ENCODE measurements at places on chromosomes 11 and 22.
A peak's percentile ranks its signal among the peaks of the same experiment; 100 is the strongest.

DNA sequence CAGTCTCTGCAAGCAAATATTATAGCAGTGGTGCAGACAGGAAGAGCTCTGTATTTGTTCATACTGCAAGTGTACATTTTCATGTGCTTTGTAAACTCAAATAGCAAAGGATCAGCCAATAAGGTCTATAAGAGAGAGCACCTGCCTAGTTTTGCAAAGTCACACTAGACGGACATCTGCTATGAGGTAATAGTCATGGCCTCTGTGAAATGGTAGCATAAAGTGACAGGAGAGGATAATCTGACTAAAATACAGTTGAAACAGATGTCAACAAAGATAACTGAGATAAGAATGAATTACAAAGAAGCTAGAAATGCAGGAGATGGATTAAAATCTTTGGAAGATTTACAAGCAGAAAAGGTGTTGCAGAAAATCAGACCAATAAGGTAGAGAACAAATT is 70.6 kb upstream of the SPON1 start:
- DNase-seq, result no peak

DNA sequence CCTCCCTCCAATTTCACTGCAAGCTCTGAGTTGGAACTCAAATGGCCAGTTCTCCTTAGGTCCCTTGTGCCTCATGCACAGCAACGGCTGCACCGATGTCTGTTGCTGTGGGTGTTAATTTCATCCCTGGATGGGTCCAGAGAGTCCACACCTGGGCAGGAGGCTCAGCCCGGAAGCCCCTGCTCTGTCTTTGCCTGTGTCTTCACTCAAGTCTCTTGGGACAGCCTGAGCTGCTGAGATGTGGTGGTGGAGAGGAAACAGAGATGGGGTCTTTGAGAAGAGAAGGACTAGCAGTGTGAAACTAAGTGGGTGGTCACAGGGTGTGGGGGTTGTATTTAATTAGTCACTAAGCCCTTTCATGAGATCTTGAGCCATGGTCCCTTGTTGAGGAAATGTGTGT is 109.3 kb downstream of the NECTIN1 start:
- DNase-seq, result no peak

- no peak for DNase-seq
Observed at GRCh38 chr11:58059007-58059350, 28.2 kb downstream of the OR6Q1 start.

- DNase-seq, result no peak
Observed at GRCh38 chr11:74820763-74821162, 72.1 kb downstream of the RNF169 start.

- DNase-seq, result no peak
Observed at GRCh38 chr11:23310276-23310675, 450.0 kb upstream of the CCDC179 start.

GRCh38 chr11:85385547-85385946 is 241.6 kb downstream of the DLG2 start:
- no peak for DNase-seq

DNA sequence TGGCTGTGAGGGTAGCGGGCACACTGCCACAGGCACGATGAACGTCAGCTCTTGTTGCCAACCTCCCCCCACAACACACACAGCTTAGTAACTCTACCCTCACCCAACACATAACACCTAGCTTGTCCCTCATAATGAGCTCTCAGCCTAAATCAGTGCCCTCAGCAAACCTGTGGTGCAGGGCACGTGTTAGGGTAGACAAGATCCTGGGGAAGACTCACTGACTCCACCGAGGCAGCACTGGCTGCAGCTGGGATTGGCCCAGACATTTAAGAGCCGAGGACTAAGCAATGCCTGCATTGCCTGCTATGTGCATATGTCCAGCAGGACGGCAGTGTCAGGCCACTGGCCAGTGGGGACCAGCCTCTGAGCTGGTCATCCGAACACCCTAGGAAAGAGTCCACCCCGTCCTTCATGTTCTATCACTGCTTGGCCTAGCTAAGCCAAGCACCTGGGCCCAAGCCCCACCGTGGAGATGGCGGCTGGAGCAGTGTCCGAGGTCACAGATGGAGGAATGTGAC is 32.9 kb upstream of the TRIM29 start:
- no peak for DNase-seq

DNA sequence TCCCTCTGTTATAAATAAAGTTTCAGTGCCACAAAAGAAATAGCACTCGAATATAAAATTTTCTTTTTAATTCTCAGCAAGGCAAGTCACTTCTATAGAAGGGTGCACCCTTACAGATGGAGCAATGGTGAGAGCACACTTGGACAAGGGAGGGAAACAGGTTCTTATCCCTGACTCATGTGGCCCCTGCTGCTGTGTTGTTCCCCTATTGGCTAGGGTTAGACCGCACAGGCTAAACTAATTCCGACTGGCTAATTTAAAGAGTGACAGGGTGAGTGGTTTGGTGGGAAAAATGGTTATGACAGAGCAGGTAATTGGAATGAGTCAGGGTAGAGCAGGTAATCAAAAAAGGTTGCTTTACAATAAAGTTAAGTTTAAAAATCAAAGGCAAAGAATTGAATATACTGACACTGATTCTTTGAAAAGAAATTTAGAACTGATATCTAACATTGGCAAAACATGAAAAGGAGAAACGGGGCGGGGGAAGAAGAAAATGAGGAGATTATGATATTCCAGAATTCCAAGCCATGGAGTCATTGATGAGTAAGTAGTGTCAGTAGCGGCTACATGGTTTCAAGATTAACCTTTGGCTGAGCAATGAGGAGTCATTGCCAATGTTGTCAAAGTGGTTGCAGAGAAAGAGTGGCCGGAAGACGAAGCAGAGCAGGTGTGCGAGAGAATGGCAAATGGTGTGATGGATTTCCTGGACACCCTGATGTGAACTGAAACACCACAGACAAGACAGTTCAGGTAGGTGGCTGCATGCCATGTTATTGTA is 48.4 kb upstream of the MRGPRX1 start:
- DNase-seq, result no peak

GRCh38 chr22:31852691-31853421 is 91.5 kb upstream of the YWHAH start:
- no peak for DNase-seq

GRCh38 chr11:19200410-19201201 is 1.2 kb downstream of the CSRP3 start:
- no peak for DNase-seq

GRCh38 chr11:61587951-61588727 is 7.3 kb upstream of the SYT7 start:
- DNase-seq, result peak; percentile 59

DNA sequence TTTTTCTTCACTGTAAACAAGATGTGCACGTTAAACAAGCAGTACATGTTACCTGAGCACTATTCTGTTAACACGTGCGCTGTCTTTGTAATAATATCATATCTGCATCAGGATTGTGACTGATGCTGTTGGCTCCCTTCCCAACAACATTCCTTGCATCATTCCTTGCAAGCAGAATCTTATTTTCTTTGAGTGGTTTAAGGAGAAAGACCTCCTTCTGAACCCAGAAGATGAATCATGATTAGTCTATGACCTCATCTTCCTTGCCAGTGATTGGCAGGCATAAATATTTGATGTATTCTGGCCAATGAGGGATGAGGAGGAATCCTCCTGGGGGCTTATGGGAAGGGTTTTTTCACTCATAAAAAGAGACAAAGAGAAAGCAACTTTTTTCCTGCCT is 46.2 kb downstream of the C11orf71 start:
- no peak for DNase-seq

- DNase-seq, result no peak
Observed at GRCh38 chr11:128273736-128274135, 313.6 kb downstream of the ETS1 start.

GRCh38 chr11:2325719-2326118 is 23.9 kb downstream of the TSPAN32 start:
- DNase-seq, result no peak

DNA sequence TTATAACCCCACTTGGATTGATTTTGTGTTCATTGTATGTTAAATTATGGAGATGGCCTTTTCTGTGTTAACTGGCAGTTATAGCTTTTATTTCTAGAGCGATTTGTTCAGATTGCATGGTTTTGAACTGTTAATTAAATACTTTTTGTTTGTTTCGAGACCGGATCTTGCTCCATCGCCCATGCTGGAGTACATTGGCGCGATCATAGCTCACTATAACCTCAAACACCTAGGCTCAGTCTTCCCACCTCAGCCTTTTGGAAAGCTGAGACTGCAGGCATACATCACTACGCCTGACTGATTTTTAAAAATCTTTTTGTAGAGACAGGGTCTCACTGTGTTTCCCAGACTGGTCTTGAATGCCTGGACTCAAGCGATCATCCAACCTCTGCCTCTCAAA is 77.0 kb downstream of the FAM83F start:
- DNase-seq, result no peak

- DNase-seq, result no peak
Observed at GRCh38 chr11:121131656-121132055, 30.6 kb downstream of the TECTA start.

GRCh38 chr11:10314199-10315072 is 9.6 kb downstream of the ADM start:
- DNase-seq, result no peak

GRCh38 chr11:95149651-95150364 is 60.2 kb downstream of the ENDOD1 start:
- DNase-seq, result no peak

DNA sequence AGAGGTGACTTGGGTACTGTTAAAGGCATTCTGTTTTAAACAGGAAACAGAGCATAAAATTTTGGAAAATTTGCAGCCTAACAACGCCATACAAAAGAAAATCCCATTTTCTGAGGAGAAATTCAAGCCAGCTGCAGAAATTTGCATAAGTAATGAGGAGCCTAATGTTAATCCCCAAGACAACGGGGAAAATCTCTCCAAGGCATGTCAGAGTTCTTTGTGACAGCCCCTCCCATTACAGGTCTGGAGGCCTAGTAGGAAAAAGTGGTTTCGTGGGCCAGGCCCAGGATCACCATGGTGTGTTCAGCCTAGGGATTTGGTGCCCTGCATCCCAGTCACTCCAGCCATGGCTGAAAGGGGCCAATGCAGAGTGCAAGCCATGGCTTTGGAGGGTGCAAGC is 1333.1 kb upstream of the TENM4 start:
- DNase-seq, result no peak

DNA sequence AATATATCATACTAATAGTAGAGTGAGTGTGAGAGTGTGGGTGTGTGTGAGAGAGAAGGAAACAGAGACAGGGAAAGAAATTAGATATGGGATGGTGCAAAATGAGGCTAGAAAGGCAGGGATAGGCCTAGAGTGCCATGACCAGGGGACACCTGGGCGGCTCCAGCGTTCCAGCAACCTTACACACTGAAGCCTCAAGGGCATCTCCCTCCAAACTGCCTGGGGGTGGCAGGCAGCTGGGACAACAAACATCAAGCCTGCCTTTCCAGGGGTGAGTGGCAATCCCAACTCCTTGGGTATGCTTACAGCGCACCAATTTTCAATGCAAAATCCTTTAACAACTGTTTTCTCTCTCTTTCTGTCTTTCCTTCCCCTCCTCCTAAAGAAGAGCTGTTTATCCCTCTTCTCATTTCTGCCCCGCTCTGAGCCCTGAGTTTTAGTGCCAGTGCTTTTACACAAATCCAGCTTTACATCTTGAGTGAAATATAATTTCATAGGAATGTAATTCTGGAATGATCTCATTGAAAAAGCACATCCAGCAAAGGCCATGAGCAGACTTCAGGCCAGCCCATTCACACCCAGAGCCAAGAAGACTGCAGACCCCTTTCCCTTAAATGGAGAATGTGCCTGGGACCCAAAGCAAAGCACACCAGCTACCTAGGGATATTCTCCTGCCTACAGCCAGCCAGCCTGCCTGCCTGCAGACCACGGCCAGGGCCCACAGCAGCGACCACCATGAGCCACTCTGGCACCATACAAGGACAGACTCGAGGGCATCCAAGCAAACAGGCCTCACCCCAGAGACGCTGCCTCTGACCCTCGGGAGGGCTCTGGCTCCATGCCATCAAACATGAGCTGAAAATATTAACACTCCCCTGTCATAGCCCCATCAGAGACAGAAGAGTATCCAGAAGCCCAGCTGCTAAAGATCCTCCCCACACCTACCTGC is 90.3 kb downstream of the RPL27A start:
- DNase-seq, result no peak

DNA sequence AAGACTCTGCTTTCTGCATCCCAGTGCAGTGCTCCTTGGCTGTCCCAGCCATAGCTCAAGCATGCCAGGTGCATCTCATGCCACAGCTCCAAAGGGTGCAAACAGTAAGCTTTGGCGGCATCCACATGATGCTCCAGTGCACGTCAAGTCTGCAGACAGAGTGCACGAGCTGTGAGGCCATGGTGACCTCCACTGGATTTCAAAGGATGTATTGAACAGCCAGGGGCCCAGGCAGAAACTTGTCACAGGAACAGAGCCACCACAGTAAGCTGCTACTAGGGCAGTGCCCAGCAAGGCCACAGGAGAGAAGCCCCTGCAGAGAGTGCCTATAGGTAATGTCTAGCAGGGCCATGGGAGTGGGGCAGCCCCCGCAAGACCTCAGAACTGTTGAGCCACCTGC is 206.8 kb upstream of the DDI1 start:
- no peak for DNase-seq

DNA sequence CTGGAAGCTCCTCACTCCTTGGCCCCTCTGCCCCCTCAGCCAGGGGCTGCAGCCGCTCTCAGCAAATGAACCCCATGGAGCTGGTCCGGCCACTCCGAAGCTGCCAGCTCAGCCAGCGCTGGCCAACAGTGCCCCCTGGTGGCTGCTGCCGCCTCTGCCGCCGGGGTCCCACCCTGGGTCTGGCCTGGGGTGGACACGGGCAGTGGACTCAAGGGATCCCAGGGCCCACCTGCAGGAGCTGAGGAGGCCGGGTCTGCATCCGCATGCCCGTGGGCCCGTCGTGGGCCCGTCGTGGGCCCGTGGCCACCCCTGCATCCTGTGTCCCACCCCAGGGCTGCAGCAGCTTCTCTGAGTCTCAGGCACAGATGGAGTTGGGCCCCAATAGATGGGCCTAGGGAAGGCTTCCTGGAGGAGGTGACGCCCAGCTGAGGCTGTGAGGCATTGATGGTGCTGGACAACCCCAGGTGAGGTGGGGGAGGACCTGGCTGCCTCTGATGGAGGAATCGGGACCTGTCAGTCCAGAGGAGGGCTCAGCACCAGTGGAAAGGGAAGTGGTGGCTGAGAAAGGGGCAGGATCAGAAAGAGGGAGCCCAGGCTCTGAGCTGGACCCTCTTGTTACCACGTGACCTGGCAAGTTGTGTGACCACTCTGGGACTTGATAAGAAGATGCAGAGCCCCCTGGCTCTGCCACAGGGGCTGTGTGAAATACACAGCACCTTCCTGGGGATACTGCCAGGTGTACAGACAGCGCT is 522.3 kb downstream of the BRD1 start:
- DNase-seq, result peak; percentile 54

Measured in activated gamma-delta T cell treated with Interleukin-2 at 50 U/mL for 16 hours (primary cell).